ENCODE measurements at places on chromosomes 12 and 14. TPM values are rescaled to one million over a fixed set of nuclear protein-coding genes. Genes with fewer than 3 reads are reported as not detected.

Gene NINJ2
- 2.7 TPM for total RNA-seq

Gene FOXG1
- total RNA-seq, result not detected

DNA sequence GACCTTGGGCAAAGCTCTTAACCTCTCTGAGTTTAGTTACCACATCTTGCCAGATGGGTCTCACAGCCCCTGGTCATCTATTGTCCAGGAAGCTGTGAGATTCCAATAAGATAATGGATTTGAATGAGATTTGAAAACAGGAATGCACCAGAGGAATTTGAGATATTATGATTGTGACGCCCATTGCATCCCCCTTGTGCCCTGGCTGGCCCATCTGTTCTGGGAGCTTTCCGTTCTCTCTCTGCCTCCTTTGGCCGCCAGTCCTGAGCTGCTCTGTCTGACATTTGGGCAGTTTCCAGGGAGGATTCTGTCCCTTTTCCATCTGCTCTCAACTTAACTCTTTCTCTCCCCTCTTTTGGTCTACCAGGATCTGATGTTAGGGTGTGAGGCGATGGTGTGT lies 24.6 kb downstream of the SRRM4 start:
- DNase-seq, result no peak

Gene MOAP1
- 16.8 TPM for total RNA-seq

All from activated T-cell treated with anti-CD3 and anti-CD28 coated beads, Interleukin-2, amount 50 U/mL, for 4 hours (primary cell).